GM10248 (cell line): ENCODE measurements at places on chromosomes 3 and 15.

GRCh38 chr15:45521596-45522327, 793 bp downstream of the SLC30A4 start:
- DNase-seq, result peak; percentile 38

DNA sequence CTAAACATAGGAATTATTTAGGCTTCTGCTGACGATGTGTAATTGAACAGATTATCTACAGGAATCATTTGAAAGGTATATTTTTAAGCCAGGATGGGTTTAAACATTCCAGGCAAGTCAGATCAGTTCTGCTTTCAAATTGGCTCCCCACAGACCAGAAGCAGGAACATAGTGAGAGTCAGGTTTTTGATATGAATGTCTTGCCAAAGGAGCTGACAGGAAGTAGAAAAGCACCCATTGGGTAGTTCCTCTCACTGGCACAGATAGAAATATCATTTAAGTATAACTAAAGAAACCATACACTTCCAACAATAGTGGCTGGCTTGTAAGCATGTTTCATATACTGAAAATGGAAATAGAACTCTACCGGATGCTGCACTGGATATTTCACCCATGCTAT, 95.2 kb downstream of the CLDN1 start:
- DNase-seq, result no peak

DNA sequence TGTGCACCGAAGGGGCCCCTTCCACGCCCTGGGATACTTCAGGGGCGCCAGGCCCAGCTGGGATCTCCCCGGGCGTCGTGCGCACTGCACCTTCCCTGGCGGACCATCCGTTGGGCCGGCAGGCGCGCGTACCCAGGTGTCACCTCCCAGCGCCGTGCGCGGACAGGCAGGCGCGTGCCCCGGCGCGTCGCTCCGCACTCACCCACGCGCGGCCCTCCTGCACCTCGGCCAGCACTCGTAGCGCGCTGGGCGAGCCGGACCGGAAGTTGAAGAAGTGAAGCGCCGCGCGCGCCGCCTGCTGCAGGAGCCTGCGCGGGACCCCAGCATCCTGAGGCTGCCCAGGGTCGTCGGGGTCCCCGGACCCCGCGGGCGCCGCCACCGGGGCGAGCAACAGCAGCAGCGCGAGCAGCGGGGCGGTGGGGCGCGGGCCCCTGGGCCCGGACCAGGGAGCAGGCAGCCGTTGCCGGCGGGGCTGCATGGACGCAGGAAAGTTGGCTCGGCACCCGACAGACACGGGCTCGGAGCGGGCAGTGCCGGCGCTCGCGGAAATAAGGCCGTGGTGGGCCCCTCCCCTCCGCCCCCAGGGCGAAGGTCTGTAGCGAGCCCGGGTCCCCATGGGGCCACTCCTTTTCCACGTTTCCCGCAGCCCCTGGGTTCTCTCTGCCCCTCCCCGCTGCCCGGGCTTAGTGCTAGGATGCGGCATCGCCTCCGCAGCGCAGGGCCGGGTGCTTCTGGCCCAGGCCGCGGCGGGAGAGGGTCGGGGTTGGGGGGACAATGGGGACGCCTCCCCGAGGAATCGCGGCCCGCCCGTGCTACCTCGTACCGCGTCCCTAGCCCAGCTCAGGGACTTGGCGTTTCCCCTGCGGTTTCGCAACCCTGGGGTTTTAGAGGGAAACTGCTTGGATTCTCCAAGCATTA, at the start of gene RARRES1:
RARRES1 (minus strand) TSS at position 520 of the 918 bp plus-strand sequence; CDS start at position 478, 42 bp downstream.
- DNase-seq, result peak; percentile 82

DNA sequence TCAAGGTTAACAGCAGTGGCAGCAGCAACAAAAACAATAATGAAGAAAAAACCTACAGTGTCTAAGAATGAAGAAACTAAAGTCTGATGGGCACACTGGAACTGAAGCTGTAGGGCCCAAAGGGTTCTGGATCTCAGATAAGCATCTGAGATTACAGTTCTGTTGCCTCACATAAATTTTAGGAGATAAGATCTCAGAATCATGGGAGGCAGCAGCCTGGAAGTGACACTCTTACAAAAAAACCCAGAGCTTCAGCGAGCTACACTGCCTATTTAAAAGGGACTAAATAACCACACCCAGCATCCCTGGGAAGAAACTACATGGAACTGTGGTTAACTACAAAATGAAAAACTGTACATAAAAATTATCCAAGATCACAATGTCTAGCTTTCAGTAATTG, 61.2 kb downstream of the PLD1 start:
- DNase-seq, result no peak

GRCh38 chr3:125087768-125088391, 32.1 kb upstream of the HEG1 start:
- no peak for DNase-seq

DNA sequence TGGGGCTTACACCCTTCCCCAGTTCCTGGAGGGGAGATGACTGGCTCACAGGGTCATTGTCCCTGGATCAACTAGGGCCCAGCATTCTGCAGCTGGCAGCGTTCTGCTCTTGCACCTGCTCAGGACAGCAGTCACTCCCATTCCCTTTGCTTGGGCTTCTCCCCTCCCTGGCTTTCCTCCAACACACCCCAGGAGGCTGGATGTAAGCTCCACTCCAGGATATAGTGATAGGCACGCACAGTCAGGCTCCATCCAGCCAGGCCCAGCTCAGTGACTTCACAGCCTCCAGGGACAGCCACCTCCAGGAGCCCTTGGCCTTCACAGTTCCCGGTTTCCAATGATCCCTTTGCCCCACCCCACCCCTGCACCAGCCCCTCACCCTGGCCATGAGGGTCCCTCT, 1.9 kb downstream of the SPTBN5 start:
- no peak for DNase-seq

GRCh38 chr15:68379058-68379758, 52.8 kb downstream of the ITGA11 start:
- DNase-seq, result no peak

GRCh38 chr3:143552851-143553250, 295.4 kb downstream of the SLC9A9 start:
- no peak for DNase-seq

GRCh38 chr15:33839540-33839939, 128.8 kb upstream of the CHRM5 start:
- DNase-seq, result no peak

GRCh38 chr3:98136631-98137030, 6.1 kb downstream of the OR5H1 start:
- DNase-seq, result no peak

GRCh38 chr3:176055836-176056235, 1141.4 kb downstream of the TBL1XR1 start:
- no peak for DNase-seq

GRCh38 chr3:181689546-181689945, 22.2 kb upstream of the SOX2 start:
- DNase-seq, result no peak

DNA sequence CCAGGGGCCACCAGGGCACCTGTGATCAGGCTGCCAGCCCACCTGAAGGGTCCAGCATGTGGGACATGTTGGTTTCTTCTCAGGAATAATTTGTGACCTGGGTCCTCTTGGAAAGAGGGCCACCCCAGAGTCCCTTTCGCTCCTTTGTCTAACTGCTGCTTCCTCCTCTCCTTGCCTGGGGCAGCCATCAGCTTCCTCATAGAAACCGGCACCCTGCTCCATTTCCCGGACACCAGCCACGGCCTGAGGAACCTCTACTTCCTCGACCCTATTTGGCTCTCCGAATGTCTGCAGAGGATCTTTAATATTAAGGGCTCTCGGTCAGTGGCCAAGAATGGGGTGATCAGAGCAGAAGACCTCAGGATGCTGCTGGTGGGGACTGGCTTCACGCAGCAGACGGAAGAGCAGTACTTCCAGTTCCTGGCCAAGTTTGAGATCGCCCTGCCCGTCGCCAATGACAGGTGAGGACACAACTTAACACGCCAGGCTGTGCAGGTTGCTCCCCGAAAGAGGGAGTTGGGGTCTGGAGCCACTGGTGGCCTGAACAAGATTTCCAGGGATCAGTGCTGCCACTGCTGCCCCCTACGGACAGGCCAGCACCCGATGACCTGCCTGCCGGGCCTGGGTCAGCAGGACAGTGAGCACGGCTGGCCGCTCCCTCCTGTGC, 109.7 kb downstream of the LRRK1 start:
- no peak for DNase-seq

DNA sequence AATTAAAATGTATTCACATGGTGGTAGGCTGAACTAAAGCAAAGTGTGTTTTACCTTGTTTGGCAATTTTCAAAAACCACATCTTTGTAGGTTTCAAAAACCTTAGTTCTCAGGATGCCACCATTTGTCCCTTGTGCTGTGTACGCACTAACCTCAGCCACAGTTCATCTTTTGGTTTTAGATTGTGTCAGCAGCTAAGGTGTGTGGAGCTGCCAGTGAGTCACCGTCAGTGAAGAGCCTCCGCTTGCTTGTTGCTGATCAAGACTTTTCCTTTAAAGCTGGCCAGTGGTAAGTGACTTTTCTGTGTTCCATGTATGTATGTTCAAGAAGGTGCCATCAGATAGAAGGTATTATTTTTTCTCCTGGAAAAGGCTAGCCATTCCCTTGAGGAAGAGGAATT, 21.1 kb downstream of the OXNAD1 start:
- DNase-seq, result no peak

- peak; percentile 40 for DNase-seq
Observed at GRCh38 chr15:33309602-33310276, 1.0 kb upstream of the RYR3 start.

- no peak for DNase-seq
Observed at GRCh38 chr15:89075846-89076245, 12.4 kb upstream of the ABHD2 start.

DNA sequence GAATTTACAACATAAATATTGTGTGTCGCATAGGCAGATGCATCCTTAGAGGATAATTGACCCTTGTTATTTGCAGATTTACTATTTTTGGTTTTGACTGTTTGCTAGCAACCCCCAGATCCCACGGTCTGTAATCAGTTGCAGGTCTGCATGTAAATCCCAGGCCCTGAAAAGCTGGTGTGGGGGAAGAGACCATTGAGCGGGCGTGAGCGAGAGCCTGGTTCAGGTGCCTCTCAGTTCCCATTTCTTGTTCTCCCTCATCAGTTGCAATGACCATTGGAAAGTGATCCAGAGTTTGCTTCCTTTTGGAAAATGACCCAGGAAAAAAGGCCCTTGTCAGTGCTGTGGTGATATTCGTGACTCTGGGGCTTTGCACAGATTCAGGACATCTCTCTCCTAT, 238.9 kb downstream of the UACA start:
- DNase-seq, result no peak

GRCh38 chr3:5951026-5951425, 763.5 kb downstream of the EDEM1 start:
- DNase-seq, result no peak
